ENCODE measurements at places on chromosomes 11 and 22.

DNA sequence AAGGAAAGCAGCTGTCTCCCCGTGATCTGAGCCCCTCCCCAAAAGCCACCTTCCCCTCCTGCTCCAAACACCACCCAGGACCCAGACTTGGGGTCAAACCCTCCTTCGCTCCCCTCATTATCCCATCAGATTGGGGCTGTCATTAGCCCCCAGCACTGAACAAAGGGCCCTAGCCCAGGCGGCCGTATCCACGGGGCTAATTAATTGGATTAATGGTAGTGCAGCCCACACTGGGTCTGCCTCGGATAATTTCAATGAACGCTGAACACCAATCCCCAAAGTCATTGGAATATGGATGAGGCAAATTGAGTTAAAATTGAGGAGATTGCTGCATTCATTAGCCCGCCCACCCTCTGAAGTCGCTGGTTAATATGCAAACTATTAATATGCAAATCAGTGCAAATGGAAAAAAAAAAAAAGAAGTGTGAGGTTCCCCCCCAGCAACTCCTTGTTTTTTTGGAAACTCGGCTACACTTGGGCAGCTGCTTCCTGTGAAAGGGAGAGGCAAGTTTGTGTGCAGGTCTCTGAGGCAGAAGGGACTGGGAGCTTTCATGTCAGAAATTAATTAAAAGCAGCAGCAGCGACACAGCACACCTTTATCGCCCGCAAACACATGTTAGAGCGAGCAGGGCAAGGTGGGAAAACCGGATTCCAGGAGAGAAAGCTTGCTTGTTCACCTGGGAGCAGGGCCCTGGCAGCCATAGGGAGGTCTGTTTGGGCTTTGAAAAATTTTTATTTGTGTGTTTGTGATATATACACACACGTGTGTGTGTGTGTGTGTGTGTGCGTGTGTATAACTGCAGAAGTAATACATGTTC, 517.8 kb downstream of the MIAT start:
- no peak for DNase-seq

DNA sequence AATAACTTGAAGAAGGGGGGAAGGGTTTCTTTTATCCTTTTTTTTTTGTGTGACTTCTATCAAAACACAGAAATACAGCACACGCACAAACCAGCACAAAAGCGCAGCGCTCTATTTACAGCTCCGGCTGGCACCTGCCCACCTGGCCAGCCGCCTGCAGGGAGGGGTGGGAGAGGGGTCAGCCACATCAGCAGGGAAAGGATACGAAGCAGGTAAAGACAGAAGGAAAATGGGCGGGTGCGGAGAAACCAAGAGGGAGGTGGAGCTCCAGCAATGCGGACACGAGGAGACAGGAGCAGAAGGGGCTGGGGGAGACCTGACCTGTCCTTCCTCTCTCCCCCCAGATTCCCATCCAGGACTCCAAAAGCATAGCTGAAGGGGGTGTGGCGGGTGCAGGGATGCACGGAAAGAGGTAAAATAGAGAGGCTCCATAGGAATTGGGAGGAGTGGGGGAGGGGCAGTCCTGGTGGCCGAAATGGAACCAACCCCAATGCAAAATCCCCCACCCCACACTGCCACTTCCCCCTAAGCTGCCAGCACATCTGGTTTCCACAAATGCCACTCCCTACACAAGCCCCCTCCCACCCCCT, 14.1 kb downstream of the CXCR5 start:
- no peak for DNase-seq

DNA sequence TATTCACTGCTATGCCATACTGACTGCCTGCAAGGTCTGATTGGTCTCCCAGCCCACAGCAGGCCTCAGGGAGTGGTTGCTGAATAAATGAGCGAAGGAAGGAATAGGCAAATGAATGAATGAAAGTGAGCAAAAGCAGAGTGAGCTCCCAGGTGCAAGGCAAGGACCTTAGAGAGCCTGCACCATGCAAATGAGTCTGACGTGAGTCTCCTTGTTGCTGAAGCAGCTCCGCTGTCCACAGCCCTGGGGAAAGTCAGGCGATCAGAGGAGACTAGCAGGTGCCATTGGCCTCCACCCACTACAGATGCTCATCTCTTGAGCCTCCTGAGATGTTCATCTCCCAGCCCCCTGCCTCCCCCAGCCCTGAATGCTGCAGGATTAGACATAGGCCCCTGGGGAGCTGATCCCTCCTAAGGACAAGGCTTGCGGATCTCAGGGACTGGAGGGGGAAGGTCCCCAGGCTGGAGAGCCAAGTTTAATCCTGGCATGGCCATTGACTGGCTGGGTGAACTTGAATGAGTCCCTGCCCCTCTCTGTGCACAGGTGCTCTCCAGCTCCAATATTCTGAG, 22.1 kb downstream of the GDPD5 start:
- no peak for DNase-seq

GRCh38 chr11:124108156-124108555, 7.1 kb upstream of the VWA5A start:
- DNase-seq = no peak

GRCh38 chr22:29641042-29641699, 37.7 kb downstream of the NF2 start:
- DNase-seq = no peak

DNA sequence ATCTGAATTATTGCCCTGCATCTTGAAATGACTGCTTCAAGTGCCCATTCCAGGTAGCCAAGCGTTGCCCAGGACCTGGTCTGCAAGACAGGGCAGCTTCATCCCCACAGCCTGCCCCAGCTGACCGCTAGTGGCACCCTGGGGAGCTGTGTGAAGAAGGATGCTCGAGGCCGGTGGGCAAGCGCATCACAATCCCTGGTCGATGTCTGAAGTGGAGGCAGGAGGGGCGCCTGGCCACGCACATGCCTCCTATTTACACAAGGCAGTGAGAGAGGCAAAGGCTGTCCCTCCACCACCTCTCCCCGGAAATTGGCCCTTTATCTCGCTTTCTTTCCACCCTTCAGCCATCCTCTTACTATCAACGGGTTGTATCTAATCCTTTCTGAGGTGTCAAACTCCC, 28.1 kb upstream of the PHF21A start:
- no peak for DNase-seq

- no peak for DNase-seq
Observed at GRCh38 chr22:31104869-31105268, 2.5 kb downstream of the SELENOM start.

DNA sequence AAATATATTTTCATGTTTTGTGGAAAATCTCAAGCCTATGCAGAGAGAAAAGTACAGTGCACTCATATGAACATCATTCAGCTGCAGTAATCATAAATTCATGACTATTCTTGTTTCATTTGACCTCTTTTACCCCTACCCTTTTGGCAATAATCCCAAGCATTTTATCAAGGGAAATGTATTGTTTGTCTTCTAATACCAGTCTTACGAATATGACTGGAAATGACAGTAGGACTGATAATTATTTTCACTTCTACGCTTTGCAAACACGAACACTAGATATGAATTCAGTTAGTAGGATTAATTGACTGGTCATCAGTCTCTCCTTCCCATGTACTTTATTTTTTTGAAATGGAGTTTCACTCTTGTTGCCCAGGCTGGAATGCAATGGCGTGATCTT, 90.3 kb downstream of the MTMR3 start:
- no peak for DNase-seq

- no peak for DNase-seq
Observed at GRCh38 chr22:49396817-49397216, 430.9 kb downstream of the BRD1 start.

- no peak for DNase-seq
Observed at GRCh38 chr22:47798229-47798628, 1035.8 kb downstream of the TBC1D22A start.

DNA sequence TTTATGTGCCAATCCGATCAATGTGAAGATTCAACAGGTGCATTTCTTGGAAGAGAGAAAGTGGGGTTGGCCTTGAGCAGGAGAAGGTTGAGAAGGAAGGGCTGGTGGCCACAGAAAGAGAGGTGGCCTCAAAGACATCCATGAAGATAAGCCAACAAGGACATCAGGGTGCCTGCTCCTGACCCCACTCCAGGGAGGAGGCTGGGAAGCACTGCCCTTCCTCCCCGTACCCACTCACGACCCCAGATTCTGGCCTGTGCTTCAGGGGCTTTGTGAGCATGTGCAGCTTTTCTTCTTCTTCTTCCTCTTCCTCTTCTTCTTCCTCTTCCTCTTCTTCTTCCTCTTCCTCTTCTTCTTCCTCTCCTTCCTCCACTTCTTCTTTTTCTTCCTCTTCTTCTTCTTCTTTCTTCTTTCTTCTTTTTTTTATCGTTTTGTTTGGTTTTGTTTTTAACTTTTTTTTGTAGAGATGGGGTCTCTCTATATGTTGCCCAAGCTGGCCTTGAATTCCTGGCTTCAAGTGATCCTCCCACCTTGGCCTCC, 30.3 kb downstream of the DKK3 start:
- no peak for DNase-seq

- no peak for DNase-seq
Observed at GRCh38 chr11:131371791-131372104, 1.3 kb downstream of the NTM start.
